ENCODE measurements at places on chromosomes 6 and 20.

DNA sequence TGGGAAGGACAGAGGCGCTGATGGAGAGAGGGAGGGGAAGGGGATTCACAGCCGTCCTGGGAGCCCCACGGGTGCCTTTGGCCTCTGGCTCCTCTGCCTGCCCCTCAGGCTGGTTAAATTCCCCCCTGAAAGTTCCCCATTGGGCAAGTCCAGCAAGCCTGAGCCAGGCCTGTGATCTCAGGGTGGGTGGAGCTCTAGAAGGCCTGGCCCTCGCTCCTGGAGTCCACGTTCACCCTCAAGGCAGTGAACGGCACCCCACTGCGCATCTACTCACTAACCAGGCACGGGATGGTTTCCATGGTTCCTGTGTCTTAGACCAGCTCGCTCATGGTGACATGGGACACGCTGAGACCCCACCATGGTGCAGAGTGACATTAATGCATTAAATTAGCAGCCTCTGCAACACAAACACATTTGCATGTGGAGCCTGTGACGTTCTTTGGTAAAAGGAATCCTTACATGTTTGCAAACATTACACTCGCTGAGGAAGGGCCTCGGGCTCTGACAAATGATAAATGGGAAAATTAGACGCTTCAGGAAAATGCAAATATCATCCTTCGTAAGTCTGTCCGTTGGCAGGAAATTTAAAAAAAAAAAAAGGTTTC, 452.7 kb downstream of the PREX1 start:
- DNase-seq = no peak

- DNase-seq = no peak
Measured at GRCh38 chr6:147043994-147044477, 160.2 kb upstream of the STXBP5 start.

- no peak for DNase-seq
Measured at GRCh38 chr6:13614126-13614925, 809 bp upstream of the NOL7 start.

DNA sequence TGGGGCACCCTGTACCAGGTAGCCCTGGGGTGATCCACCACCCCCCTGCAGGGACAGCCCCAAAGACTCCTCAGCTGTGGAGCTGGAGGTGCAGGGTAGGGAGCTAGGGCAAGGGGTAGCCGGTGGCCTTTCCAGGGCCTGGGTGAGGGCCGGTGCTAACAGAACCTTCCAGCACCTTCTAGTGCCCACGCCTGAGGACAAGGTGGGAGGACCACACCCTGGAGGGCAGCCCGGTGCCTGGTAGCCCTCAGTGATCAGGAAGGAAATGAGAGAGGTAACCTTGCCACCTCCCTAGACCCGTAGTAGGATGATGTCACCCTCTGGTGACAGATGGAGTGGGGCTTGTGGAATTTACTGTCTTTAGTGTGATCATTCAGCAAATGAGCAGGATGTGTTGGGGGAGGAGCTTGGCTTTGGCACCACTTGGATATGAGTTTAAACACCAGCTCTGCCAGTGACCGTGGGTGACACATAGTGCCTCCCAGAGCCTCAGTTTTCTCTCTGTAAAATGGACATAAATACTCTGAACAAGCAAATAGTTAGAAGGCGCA, 187.7 kb downstream of the NFATC2 start:
- DNase-seq = peak; percentile 35

DNA sequence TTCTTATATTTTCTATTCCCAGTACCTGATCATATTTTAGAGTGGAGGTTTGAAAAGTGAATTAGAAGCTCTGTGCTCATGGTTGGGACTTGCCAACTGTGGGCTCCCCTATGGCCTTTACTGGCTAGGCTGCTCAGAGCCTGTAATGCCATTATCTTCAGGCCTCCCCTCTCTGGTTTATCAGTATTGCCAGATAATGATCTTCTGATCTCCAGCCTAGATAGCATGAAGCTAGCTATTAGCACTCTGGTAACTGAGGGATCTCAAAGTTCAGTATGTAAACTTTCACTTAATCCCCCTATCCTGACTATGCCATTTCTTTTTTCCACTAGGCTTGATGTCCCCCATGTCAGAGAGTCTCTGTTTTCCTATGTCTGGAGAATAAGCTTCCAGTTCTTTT, 393.7 kb upstream of the CITED2 start:
- DNase-seq = no peak

DNA sequence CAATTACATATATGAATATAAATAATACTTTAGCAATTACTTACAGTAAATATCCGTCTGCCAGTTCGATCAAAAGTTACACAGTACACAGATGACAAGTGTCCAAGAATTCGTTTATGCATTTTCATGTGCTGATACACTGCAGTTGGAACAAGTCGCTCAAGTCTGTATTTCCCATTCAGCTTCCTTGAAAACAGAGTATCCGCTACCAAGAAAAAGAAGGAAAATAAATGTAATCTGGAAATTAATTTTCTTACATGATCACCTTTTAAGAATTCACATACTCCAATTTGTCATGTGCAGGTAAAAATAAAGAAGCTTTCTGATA, 35.3 kb downstream of the PHIP start:
- no peak for DNase-seq

DNA sequence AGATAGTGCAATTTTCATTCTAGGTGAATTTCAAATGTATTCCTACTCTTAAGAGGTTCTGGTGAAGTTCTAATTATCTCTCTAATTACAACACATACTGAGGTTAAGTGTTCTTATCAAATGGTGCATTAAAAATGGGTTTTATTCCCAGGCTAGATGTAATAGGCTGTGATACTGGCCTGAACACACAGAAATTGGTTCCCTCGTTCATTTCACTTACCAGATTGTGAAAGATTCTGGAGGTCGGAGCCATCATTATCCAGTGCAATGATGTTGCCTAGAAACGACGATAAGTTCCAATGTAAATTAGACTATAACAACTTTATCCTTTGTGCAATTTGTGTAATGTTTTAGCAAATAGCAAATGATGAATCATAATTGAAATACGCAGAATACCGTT, 172.6 kb upstream of the SOX4 start:
- no peak for DNase-seq

GRCh38 chr20:48339190-48339985, 488.4 kb downstream of the PREX1 start:
- DNase-seq = no peak

GRCh38 chr6:40340196-40340595, 247.0 kb downstream of the LRFN2 start:
- no peak for DNase-seq

- peak; percentile 82 for DNase-seq
Measured at GRCh38 chr6:26329763-26330511, 35.1 kb upstream of the BTN3A2 start.

DNA sequence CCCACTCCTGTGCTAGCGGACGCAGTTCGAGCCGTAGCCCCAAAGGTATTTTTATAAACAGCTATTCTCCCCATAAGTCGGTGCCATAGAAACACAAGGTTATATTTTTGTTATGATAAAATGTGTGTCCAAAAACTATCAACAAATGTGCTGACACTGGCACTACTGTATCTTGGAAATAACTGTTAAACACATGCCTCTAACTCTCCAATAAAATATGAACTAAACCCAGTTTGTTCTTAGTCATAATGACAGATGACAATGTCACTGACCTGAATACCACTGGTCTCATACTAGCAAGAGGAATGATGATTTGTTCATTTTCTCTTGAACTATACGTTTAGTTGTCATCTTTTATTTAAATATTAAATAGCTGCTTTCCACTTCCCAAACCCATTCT, 51.4 kb upstream of the NUP153 start:
- DNase-seq = no peak

DNA sequence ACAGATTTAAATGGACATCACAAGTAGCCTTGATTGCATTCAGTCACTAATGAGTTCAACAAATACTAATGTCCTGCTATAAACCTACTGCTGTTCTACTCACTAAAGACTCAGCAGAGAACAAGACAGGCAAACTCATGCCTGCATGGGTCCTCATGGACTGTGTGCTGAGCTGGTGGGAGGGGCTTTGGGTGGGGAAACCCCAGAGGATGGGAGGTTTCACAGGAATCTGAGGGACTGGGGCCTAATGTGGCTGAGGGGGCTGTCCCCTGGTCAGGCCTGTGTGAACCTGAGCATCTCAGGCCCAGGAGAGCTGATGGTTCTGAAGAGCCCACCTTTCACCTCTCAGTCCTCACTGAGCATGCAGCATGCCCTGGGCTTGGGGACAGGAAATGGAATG, 1.4 kb downstream of the CST8 start:
- DNase-seq = no peak

DNA sequence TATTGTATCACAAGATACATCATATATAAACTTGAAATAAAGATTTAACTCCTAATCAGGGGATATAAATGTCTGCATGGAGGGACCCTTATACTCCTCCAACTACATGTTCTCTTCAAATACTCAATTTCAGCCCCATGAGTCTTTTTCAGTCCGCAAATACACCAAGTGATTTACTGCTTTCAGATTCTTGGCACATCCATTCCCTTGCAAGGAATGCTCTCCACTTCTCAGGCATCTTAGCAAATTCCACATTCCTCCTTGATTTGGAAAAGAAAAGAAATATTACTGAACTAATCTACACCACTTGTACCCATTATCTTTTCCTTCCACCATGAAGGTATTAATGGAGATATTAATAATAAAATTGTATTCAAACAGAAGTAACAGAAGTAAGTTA, 999.4 kb upstream of the GJE1 start:
- no peak for DNase-seq

DNA sequence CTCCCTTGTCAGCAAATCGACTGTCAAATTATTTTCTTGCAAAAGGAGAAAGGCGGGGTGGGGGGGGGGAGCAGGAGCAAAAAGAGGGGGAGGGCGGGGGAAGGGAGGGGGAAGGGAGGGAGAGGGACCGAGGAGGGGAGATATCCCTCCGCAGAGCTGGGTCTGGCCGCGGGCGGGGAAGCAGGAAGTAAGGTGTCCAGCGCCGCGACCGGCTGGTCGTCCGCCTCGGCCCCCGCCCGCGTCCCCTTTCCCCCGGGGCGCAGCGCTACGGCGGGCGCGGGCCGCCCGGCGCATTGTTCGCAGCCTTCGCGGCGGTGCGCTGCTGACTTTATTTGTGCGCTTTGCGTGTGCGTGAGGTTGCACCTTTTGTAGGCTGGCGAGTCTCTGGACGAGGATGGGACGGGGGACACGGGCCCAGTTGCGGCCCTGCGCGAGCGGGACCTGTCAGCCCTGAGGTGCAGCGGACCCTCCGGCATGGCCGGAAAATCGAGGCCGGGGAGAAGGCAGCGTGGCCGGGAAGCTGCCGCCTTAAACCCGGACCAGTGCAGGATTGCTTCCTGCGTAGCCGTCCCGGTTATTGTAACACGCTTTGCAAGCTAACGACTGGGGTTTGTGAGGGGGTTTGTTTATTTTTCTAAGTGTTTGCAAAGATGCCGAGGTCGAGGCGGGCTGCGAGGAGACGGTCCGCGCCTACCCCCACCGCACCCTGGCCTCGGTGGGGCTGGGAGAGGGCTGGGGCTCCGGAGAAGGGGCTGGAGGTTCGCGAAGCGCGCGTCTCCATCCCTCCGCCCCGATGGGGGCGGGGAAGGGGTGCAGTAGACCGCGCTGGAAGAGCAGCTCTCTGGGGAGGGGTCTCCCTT, 675 bp upstream of the TRERF1 start:
- peak; percentile 56 for DNase-seq

GRCh38 chr6:70314296-70314695, 11.4 kb upstream of the COL9A1 start:
- no peak for DNase-seq

DNA sequence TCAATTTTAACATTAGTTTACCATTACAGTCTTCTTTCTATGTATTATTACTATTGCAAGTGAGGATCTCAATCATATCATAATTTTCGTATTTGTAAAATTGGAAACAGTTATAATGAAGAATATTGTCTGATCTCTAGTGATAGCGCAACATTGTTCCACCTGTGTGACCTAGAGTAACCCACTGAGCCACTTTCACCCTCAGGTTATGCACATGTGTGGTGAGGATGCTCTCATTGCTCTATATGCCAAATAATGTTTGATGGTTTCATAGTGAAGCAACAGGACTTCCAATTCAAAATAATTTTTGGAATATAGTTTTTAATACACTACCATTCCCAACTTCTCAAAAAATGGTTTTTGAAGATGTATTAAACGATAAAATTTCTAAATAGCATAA, 603.1 kb upstream of the MAN1A1 start:
- no peak for DNase-seq

DNA sequence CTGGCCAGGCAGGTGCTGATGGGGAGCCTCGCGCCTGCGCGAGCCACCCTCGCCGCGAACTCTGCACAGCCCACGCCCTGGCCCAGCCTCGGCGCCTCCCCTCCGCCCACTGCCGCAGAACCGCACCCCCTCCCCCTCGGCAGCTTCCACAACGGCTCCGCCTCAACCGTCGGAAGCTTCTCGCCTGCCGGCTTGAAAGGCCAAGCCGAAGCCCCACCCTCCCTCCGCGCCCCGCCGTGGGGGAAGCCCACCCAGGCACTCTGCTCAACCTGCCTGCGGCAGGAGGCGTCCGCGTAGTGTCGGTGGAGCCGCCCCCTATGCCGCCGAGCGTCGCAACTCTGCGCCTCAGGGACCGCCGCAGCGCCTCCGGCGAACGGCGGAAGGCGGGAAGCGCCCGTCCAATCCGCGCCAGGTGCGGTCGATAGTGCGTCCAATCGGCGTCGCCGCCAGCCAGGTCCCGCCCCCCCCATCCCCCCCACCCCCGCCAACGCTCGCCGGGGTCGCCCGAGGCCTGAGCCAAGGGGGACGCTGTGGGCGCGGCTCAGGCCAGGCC, at the start of gene SYCP2:
TSS of gene SYCP2 (minus strand) at position 342 of the 553 bp plus-strand sequence. CDS start 11,224 bp downstream, outside the sequence.
- DNase-seq = peak; percentile 42

DNA sequence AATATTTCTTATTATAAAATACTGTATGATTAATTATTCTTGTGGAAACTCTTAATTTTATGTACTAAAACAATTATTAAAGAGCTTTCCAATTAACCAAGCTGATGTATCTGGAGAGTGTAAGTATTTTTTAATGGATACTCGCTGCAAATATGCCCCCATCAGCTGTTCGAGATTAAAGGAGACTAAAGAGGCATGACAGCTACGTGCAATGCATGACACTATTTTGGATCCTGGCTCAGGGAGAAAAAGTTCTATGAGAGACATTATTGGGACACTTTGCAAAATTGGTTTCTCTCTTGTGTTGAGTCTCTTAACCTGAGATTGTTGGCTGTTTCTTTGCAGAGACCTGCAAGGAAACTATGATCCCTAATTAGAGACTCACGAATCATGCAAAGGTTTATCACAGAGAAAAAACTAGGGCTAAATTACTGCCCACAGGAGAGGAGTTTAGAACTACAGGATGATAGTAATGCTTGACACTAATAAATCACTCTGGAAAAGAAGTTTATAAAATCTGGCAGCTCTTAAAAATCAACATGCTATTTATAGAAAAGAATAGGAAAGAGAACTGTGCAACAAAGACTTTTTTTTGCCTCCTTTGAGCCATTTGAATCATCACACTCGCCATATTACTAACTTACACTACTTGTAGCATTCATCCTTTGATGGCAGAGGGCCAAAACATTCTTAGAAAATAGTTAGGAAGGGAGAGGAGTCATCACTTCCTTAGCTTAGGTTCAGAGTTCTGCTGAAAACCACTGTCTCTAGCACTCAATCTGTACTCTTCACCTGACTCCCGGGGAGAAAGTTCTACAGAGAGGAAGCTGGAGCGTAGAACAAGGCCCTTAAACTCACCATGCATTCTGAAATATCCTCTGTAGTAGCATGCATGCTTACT, 25.3 kb downstream of the NRN1 start:
- peak; percentile 65 for DNase-seq

All from activated CD4-positive, alpha-beta T cell treated with anti-CD3 and anti-CD28 coated beads, Interleukin-2, amount 50 U/mL, for 16 hours (primary cell).